ENCODE measurements at places on chromosomes 6 and 20.

DNA sequence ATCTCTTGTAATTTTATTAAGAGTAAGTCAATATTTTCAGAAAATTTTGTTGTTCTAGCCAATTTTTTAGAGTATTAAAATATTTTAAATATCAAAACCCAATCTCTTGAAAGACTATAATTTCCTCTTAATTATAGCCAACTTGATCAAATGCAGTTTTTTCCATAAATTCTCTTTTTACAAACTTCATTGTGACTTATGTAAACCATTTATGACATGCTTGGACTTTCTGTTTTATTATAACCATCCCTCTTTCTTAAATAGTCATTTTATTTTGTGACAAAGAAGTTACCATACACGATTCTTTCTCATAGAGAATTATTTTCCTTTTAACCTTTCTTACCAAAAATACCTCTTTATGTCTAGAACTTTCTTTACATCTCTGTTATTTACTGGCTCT is 1075.5 kb downstream of the KHDRBS2 start:
- no peaks in the 10 kb centered on the region for H3K4me1 ChIP-seq
- H3K27me3 ChIP-seq: no peaks in the 10 kb centered on the region
- no peak overlapping the region for H3K27ac ChIP-seq
- DNase-seq: no peak
- H3K36me3 ChIP-seq: no peaks in the 10 kb centered on the region

DNA sequence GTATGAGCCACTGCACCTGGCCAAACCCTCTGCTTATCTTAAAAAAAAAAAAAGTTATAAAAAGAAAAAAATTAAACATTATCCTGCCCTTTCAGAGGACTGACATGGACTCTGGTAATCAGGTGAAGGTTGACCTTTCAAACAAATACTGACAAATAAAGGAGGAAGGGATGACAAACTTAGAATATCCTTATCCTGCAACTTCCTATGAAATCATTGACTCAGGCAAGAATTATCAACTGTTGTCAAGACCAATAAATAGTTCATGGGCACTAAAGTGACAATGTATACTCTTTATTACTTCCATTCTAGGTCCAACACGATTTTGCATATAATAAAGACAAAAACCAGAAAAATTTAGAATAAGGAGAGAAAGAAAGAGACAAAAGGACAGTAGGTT is 117.9 kb downstream of the KIF16B start:
- no peaks in the 10 kb centered on the region for H3K36me3 ChIP-seq
- no peak for DNase-seq
- no peak overlapping the region for H3K4me3 ChIP-seq
- no peak overlapping the region for H3K27ac ChIP-seq

- H3K27ac ChIP-seq: no peak overlapping the region
- H3K4me1 ChIP-seq: no peaks in the 10 kb centered on the region
- no peak for DNase-seq
- H3K4me3 ChIP-seq: no peak overlapping the region
- no peaks in the 10 kb centered on the region for H3K36me3 ChIP-seq
- peaks cover 30% of the 10 kb centered on the region for H3K27me3 ChIP-seq
These were observed 8.8 kb downstream of the THBS2 start for GRCh38 chr6:169244684-169245383.

DNA sequence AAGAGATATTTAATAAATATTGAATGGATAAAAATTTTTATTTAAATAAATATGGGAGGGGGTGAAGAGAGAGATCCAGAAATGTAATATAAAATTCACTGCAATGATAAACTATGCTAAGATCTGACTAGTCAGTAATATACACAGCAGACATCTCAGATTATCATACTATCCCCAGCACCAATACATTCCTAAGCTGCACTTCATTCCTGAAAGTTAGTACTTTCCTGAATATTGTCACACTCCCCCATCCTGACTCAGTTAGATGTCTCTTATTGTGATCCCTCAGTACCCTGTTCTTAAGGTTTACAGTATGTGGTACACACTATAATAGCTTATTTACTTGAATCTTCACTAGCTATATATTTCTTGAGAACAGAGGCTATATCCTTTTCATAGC is 88.3 kb upstream of the KCNQ5 start:
- no peaks in the 10 kb centered on the region for H3K27me3 ChIP-seq
- no peak for DNase-seq
- no peaks in the 10 kb centered on the region for H3K36me3 ChIP-seq
- no peak overlapping the region for H3K27ac ChIP-seq

DNA sequence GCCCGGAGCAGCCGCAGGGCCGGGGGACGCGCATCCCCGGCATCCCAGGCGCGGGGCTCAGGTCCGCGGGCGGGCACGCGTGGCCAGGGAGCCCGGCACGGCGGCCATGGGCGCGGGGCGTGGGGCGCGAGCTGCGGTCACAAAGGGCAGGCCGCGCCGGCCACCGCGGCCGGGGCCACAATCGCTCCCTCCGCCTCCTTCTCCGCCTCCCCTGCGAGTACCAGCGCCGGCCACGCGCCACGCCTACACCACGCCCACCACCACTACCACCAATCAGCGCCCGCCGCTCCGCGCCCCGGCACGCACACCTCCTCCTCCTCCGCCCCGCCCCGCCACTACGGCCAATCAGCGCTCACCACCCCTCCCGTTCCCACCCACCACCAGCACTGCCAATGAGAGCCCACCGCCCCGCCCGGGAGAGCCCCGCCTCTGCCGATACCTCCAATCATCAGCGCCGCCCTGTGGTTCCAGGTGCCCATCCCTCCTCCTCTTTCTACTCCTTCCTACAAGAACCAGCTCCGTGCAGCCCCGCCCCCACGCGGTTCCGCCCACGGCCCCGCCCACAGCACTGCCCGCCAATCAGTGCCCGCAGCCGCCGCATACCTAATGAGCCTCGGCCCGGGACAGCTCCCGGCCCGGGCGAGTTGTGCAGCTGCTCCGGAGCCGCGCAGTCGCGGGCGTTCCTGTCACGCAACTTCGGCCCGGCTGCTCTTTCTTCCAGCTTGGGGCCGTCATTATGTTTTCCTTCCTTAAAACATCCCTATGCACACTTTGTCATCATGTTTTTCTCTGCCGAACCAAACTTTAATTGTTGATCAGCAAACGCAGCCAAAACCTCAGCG is at the start of gene RPS6KA2:
Gene RPS6KA2 (minus strand): TSS at position 219 of the 842 bp plus-strand sequence. CDS start 232 bp downstream, outside the sequence.
- peaks cover 71% of the 10 kb centered on the region for H3K27me3 ChIP-seq
- peaks cover 16% of the 10 kb centered on the region for H3K36me3 ChIP-seq
- H3K4me3 ChIP-seq: peak within 1 kb of the TSS; percentile 88
- peak within 1 kb of the TSS; percentile 80 for H3K27ac ChIP-seq
- peak; percentile 100 for DNase-seq
- H3K4me1 ChIP-seq: peaks cover 15% of the 10 kb centered on the region

DNA sequence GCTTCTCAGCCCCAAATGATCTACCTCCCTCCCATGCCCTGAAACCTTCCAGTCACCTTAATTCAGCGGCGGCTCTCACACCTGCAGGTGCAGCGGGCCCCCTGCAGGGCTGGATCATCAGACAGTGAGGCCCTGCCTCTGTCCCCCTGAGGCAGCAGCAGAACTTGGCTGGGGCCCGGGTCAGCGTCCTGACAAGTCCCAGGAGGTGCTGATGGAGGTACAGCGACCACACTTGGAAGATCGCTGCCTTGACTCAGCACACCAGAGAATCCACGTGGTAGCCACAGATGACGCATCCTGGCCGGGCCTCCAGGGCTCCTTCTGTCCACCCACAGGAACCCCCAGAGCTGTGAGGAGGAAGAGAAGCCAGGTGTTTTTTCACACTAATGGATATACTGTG is 116.4 kb upstream of the THBS2 start:
- no peak for DNase-seq
- no peak overlapping the region for H3K4me3 ChIP-seq
- no peak overlapping the region for H3K27ac ChIP-seq
- no peaks in the 10 kb centered on the region for H3K27me3 ChIP-seq

DNA sequence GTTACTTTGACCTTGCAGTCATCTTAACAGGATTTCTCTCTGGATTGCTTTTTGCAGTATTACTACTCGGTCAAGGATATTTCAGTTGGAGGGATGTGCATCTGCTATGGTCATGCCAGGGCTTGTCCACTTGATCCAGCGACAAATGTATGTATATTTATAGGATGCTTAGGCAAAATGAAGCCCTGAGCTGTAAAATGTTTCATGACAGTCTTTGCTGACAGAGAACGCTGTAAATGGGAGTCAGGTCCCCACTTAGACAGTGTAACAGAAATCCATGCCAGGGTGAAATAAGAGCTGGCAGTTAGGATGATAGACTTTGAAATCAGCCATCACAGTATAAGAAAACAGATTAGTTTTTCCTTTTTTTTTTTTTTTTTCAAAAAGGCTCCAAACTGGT is 264.0 kb downstream of the LAMA2 start:
- no peak for DNase-seq
- H3K4me1 ChIP-seq: no peaks in the 10 kb centered on the region
- no peak overlapping the region for H3K4me3 ChIP-seq

- no peak overlapping the region for H3K4me3 ChIP-seq
- peaks cover 36% of the 10 kb centered on the region for H3K4me1 ChIP-seq
- H3K27ac ChIP-seq: no peak overlapping the region
- H3K27me3 ChIP-seq: no peaks in the 10 kb centered on the region
These were observed 3.9 kb downstream of the TXLNB start for GRCh38 chr6:139287868-139288267.

DNA sequence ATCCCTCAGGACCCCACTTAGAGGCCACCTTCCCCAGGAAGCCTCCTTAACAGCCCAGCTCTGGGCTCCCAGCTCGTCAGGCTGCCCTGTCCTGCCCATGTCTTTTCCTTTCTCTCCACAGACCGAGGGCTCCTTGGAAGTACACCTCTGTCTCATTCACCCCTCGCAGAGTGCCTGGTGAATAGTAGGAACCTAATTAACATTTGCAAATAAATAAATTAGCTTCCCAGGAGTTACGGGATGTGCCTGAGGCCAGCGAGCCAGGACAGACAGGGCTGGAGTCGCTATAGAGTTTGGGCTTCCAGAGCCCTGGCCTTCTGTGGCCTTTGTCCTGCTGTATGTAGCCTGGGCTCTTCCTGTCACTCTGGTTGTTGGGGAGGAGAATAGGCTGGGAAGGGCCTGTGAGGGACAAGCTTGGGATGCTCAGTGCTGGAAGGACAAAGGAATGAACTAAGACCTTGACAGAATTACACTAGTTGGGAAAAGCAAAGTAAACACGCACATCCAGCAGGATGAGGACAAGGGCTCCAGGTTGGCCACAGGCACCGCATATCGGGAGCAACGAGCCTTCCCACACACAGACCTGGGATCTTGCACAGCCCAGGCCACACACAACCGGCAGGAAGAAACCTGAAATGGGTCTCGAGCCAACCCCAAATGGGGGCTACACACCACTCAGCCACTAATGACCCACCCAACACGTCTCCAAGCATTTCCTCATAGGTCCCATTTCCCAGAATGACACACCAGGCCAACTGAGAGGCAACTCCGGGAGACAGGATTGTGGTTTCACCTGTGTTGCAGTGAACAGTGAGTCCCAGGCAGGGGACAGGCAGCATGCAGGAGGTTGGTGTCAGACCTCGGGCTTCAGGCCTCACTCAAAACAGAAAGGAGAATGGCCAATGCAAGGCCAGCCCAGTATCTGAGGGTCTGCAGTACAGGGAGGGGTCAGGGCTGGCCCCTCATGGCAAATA is 9.7 kb downstream of the MAP1LC3A start:
- H3K4me1 ChIP-seq: peaks cover 5% of the 10 kb centered on the region
- DNase-seq: no peak
- peaks cover 12% of the 10 kb centered on the region for H3K36me3 ChIP-seq
- H3K27ac ChIP-seq: peak overlapping the region; percentile 88
- no peaks in the 10 kb centered on the region for H3K27me3 ChIP-seq

DNA sequence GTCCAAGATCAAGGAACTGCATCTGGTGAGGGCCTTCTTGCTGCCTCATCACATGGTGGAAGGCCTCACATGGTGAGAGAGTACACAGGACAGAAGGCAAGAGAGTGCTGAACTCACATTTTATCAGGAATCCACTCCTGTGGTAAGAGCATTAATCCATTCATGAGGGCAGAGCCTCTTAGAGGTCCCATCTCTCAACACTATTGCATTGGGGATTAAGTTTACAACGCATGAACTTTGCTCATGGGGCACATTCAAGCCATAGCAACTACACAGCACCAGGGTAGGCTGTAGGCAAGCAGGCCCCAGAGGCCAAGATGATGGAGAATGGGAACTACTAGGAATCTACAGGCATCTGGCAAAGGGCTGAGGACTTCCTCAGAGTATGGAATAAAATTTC is 10.0 kb upstream of the TGIF2 start:
- peaks cover 15% of the 10 kb centered on the region for H3K36me3 ChIP-seq
- no peaks in the 10 kb centered on the region for H3K27me3 ChIP-seq
- no peak overlapping the region for H3K4me3 ChIP-seq
- H3K27ac ChIP-seq: peak overlapping the region; percentile 2

GRCh38 chr6:118875672-118876071 is 18.3 kb upstream of the ASF1A start:
- H3K27me3 ChIP-seq: no peaks in the 10 kb centered on the region
- H3K36me3 ChIP-seq: no peaks in the 10 kb centered on the region
- no peak overlapping the region for H3K27ac ChIP-seq

- no peak overlapping the region for H3K4me3 ChIP-seq
- peaks cover 61% of the 10 kb centered on the region for H3K27me3 ChIP-seq
- no peak for DNase-seq
- H3K4me1 ChIP-seq: no peaks in the 10 kb centered on the region
- H3K27ac ChIP-seq: no peak overlapping the region
- no peaks in the 10 kb centered on the region for H3K36me3 ChIP-seq
These were observed 255.4 kb downstream of the TSHZ2 start for GRCh38 chr20:53227523-53227922.

DNA sequence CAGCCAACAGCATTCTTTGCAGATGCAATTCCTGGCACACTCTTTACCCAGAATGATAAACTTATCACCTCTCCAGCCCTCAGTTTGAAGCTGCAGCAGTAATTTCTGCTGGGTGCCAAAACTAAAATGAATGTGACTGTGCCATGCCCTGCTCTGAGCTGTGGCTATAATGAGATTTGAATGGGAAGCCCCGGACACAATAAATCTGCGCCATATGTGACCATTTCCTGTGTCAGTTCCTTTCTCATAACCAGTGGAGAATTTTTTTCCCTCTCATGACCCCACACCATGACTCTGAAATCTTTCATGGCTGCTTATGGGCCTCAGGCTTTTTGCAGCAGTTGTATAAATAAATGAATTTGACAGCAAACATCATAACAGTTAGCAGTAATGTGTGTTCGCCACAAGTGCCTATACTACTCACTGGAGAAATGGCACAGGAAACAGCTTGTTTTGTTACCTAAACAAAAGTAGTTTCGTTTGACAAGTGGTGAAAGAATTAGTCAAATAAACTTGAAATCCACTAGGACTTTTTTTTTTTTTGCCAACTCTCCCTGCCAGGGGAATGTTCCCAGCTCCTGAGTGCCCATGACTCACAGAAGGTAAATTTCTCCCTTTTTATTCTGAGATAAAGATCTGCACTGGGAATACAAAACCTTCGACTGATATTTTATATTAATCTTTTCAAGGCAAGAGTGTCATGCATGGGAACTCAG is 408.4 kb downstream of the PKHD1 start:
- H3K4me1 ChIP-seq: no peaks in the 10 kb centered on the region
- no peak overlapping the region for H3K4me3 ChIP-seq
- H3K36me3 ChIP-seq: no peaks in the 10 kb centered on the region
- no peak for DNase-seq
- no peaks in the 10 kb centered on the region for H3K27me3 ChIP-seq

- peaks cover 2% of the 10 kb centered on the region for H3K36me3 ChIP-seq
- no peaks in the 10 kb centered on the region for H3K4me1 ChIP-seq
- no peak overlapping the region for H3K4me3 ChIP-seq
These were observed 1167.7 kb upstream of the ADGRB3 start for GRCh38 chr6:67467341-67467740.

GRCh38 chr6:36657271-36657670 is 21.2 kb upstream of the CDKN1A start:
- peaks cover 48% of the 10 kb centered on the region for H3K27me3 ChIP-seq
- no peaks in the 10 kb centered on the region for H3K4me1 ChIP-seq
- DNase-seq: no peak
- H3K4me3 ChIP-seq: no peak overlapping the region

GRCh38 chr20:32871627-32872160 is 13.0 kb downstream of the EFCAB8 start:
- no peak overlapping the region for H3K27ac ChIP-seq
- no peak for DNase-seq
- H3K27me3 ChIP-seq: no peaks in the 10 kb centered on the region
- H3K36me3 ChIP-seq: no peaks in the 10 kb centered on the region
- H3K4me3 ChIP-seq: no peak overlapping the region
